Motor neuron (in vitro differentiated cells): ENCODE measurements at places on chromosomes 5 and 9.

GRCh38 chr9:134554373-134555093 lies 87.1 kb upstream of the COL5A1 start:
- ATAC-seq: peak; percentile 14

DNA sequence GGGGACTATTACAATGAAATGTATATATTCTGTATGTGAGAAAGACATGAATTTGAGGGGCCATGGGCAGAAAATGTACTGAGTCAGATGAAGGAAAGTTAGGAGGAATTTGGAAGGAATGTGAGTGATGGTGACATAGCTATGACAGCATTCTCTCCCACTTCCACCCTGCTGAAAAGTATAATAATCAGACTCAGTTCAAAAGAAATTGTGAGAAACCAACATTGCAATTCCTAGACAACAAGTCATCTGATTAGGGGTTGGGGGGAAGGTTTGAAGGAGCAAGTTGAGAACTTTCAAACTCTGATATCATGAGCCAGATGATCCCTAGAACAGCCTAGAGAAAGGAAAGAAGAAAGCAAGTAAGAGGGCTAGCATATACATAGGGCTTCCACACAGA lies 370.6 kb downstream of the DMRTA1 start:
- no peak for ATAC-seq

- ATAC-seq: peak; percentile 97
These were observed 211.6 kb downstream of the MAST4 start for GRCh38 chr5:66807743-66808142.

DNA sequence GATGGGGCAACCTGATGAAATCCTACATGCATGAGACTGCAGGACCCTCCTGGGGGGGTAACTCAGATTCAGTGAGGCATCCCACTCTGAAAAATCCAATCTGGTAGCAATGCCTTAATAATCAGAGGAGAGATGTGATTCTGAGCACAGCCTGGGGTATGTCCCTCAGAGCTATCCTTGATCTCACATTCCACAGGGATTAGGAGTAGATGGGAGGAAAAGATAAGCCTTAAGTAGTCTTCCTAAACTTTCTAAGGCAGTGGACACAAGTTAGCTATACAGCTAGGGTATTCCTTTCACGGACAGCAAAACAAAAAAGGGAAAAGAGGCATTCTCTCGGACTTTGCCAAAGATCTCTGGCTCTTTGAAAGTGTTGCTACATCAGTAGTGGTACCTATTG lies 3.9 kb upstream of the SPATA9 start:
- ATAC-seq: no peak

GRCh38 chr5:139481580-139482049 lies 943 bp downstream of the STING1 start:
- peak; percentile 7 for ATAC-seq

GRCh38 chr9:109206670-109207069 lies 39.6 kb upstream of the FRRS1L start:
- ATAC-seq: no peak

- peak; percentile 91 for ATAC-seq
These were observed 282.2 kb downstream of the DTWD2 start for GRCh38 chr5:118705959-118706667.

DNA sequence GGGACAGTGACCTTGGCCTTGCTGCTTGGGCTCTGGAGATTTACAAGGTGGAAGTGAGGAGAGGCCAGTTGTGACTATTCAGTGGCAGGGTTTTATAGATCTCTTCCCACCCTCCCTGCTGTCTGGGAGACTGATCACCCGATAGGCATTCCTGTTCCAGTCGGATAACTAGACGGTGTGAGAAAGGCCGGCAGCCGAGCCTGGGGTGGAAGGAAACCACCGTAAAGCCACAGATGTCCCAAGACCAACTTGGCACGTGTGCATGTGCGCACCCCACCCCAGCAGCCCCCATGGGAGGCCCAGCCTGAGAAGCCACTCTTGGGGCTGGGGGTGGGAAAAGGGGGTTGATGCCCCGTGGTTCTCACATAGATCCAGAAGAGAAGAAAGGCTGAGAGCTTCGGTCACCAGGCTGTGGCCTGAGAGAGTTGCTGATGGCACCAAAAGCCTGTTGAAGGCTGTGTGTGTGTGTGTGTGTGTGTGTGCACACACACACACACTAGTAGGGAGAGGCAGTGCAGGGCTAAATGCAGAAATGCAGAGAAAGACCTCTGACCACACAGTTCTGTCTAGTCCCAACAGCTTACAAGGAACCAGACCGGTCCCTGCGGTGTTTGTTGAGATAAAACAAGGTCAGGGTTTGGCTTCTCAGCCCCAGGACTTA lies 225.8 kb downstream of the FANCC start:
- ATAC-seq: peak; percentile 68

- ATAC-seq: no peak
These were observed 1.9 kb downstream of the GAPT start for GRCh38 chr5:58493141-58493540.

DNA sequence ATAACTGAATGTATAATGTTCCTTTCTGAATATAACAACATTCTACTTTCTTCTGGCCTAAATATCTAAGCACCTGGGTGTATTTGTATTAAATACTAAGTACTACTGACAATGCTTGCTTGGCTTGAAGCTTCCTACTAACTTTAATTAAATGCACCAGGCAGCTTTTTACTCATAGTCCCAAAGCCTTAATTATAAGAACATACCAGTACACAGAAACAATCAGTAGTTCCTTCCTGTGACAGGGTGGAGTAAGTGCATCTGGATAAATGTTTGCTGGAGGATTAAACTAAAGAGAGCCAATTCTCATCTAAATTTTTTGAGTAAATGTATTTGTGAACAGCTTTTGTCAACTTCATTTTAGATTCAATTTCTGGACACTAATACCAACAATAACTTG lies 558.6 kb upstream of the SEMA6A start:
- ATAC-seq: no peak

DNA sequence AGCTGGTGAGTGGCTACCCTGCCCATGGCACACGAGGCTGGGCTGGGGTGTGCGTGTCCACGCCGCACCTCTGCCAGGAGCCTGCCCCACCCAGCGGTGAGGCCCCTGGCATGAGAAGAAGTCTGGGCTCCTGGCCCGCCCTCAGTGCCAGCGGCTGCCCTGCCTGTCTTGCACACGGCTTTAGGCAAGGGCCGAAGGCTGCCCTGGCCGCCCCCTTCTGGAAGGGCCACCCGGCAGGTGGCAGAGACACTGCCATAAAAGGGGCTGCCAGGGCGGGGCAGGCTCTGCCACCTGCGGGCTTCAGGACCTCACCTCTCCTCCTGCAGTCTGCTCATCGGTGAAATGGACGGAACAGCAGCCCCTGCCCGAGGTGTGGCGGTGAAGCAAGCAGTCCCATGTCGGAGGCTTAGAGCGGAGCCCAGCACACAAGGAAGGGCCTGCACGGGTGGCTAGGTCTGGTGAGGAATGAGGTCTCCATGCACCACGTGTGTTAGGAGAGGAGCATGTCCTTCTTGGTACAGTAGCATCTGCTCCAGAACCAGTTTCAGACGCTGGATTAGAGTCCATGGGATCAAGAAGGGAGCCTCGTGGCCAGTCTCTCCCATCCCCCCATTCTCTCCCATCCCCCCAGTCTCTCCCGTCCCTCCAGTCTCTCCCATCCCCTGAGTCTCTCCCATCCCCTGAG lies 34.8 kb upstream of the TMEM250 start:
- no peak for ATAC-seq

DNA sequence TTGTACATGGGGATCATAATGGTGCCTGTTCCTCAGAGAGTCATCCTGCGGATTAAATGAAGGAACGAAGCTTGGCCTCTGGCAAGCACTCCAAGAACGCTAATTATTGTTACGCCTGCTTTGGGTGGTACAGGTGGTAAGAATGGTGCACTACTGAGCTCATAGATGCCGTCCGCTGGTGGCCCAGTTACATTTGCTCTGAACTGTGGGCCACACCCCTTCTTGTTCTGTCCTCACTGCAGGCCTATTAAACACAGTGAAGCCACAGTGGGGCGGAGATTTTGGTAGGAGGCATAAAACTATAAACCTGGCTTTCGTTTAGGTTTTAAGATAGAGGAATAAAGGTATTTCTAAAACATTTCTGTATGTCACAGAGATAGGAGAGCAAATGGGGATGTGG lies 40.6 kb upstream of the FER start:
- ATAC-seq: no peak

GRCh38 chr5:36569491-36569890 lies 36.9 kb upstream of the SLC1A3 start:
- no peak for ATAC-seq
